Esophagus muscularis mucosa (tissue), 4 donors: ENCODE measurements at places on chromosomes 6 and 20. TPM values are rescaled to one million over a fixed set of nuclear protein-coding genes. Genes with fewer than 3 reads are reported as not detected.

Gene APOBEC2
- 1.0 TPM for total RNA-seq

DNA sequence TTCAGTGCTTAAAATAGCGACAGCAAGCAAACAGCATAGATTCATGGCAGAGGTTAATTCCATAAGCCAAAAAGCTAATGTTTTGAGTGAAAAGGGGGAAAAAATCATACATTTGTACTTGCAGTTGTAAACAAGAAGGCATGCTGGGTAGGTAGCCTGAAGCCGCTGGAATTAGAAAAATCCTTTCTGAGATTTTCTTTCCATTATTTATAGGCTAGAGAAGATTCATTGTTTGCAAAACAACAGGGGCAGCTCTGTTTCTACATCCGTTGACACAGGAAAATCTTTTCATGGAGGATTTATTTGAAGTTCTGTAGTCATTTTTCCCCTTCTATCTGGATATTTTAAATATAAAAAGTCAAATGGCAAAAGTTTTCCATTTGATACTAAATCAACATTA, 843.9 kb downstream of the QKI start:
- DNase-seq = no peak
- H3K27ac ChIP-seq = no peak overlapping the region
- no peaks in the 10 kb centered on the region for H3K4me1 ChIP-seq
- no peaks in the 10 kb centered on the region for H3K27me3 ChIP-seq

Gene TINAG
- not detected for total RNA-seq

DNA sequence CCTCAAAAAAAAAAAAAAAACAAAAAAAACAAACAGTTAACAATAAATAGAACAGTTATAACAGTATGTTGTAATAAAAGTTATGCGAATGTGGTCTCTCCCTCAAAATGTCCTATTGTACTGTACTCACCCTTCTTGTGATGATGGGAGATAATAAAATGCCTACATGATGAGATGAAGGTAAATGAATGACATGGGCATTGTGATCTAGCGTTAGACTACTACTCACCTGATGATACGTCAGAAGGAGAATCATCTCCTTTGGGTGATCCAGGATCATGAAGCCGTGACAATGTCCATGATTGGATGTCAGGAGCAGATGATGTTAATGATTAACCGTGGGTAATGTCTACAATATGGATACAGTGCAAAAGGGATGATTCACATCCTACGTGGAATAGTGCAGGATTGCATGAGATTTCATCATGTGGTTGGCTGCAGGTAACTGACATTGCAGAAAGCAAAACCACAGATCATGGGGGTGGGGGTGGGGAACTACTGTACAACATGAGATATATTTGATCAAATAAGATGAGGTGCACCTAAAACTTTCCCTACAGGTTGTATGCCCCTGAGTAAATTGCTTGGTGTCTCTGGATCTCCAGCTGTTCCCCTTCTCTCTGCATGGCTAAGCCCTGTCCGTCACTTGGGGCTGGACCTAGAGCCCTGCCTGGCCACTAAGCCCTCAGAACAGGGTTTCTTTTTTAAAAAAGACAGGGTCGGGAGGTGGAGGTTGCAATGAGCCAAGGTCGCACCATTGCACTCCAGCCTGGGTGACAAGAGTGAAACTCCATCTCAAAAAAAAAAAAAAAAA, 6.2 kb upstream of the RBCK1 start:
- no peak overlapping the region for H3K27ac ChIP-seq
- H3K36me3 ChIP-seq = no peaks in the 10 kb centered on the region
- no peaks in the 10 kb centered on the region for H3K27me3 ChIP-seq

- H3K27me3 ChIP-seq = no peaks in the 10 kb centered on the region
- H3K36me3 ChIP-seq = no peaks in the 10 kb centered on the region
- DNase-seq = no peak
These were observed 38.3 kb downstream of the SLC22A23 start for GRCh38 chr6:3418496-3419060.

DNA sequence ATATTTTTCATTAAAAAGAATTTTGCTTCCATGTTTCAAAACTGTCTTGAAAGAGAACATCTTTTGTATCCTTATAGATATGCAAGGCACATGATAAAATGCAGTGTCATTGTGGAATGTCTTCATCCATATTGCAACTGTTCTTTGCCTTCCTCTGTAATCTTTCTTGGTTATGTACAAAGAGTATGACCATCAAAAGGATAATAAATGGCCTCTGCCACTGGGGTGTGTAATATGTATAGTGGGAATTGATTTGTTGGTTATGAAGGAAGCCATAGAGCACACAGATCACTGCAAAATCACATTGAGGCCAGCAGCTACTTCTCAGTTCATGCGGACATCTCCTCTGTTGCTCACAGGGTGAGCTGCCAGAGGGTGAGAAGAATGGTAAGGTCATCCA, 703.5 kb downstream of the TFAP2A start:
- no peak overlapping the region for H3K27ac ChIP-seq
- H3K36me3 ChIP-seq = no peaks in the 10 kb centered on the region
- no peak overlapping the region for H3K4me3 ChIP-seq
- H3K27me3 ChIP-seq = no peaks in the 10 kb centered on the region
- H3K4me1 ChIP-seq = no peaks in the 10 kb centered on the region
- no peak for DNase-seq

DNA sequence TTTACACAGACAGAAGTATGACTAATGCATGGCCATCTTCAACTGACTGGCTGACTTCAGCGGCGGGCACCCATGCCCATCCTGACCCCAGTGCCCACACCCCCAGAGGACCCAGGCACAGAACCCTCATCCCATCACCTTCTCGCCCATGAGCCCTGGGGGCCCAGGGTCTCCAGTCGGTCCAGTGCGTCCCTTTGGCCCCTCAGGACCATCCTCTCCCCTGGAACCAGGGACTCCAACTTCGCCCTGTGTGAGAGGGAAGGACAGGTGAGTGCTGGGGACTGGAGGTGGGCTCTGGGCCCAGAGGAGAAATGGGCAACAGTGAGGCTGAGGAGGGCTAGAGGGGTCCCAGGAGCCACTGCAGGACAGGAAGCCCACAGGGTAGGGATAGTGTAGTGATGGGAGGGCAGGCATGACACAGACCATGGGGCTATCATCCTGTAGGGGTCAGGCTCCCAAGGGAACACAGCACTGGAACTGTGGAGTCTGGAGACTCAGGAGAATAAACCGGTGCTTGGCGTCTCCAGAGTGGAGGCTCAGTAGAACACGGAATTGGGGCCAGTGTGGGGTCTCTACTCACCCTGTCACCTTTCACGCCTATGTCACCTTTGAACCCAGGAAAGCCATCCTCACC, 16.7 kb downstream of the COL11A2 start:
- no peak for DNase-seq
- H3K4me1 ChIP-seq = no peaks in the 10 kb centered on the region
- H3K27me3 ChIP-seq = no peaks in the 10 kb centered on the region
- no peak overlapping the region for H3K27ac ChIP-seq
